ENCODE measurements at places on chromosomes 6 and 20.
A peak's percentile ranks its signal among the peaks of the same experiment; 100 is the strongest.

DNA sequence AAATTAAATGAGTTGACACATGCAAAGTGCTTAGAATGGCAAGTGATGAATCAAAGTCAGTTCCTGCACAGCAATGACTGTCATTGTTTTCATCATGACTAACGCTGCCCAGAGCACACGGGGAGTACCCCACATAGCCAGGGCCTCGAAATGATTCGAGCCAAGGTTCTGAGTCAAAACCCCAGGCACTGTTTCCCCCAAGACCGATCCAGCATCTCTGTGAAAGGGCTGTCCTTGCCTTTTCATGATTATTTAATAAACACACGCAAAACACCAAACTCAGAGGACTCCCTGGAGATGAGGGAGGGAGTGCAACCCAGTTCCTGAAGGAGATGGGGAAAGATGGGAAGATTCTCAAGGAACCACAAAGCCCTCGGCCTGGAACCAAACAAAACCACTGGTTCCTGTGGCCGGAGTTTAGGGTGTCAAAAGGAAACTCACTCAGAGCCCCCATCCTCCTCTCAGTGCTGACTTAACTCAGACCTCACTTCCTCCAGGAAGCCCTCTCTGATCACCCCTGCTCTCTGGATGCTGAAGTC, 3.8 kb downstream of the PREX1 start:
- DNase-seq, result peak; percentile 85

GRCh38 chr6:34679552-34680253, 16.9 kb downstream of the ILRUN start:
- no peak for DNase-seq

DNA sequence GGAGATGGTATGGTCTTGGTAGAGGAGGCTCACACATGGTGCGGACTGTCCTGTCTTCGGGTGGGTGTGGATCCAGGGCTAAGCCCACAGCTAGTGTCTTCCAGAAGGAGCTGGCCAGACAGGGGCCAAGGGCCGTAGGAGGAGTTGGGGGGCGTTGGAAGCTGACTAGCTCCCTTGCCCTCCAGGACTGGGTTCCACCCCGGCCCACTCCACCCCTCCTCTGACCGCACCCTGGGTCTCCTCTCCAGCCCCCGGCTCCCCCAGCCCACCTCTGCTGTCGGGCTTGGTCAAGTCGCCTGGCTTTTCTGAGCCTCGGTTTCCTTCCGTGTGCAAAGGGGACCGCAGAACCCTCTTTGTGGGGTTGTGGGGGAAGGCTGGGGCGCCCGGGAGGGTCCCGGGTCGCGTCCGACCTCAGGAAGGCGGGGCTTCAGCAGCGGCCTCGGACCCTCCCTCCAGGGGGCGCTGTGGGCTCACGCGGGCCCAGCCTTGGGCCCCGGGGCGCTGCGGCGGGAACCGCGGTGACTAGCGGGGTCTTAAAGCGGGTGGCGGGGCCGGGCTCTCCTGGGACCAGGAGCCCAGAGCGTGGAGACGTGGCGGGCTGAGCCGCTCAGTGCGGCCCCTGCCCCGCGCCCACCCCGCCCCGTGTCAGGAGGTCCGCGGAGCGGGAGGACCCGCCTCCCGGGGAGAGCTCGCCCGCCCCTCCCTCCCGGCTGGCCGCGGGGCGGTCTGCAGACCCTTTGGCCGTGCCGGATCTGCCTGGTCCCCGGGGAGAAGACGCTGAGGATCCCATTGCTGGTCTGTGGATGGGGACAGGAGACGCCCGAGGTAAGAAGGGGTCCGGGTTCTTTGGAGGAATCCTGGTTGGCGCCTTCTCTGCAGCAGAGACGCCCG, 5.4 kb downstream of the NPBWR2 start:
- DNase-seq, result peak; percentile 73

- DNase-seq, result no peak
Observed at GRCh38 chr6:82441047-82441855, 77.6 kb downstream of the TPBG start.

- DNase-seq, result no peak
Observed at GRCh38 chr6:17277256-17277655, 3.9 kb upstream of the RBM24 start.

DNA sequence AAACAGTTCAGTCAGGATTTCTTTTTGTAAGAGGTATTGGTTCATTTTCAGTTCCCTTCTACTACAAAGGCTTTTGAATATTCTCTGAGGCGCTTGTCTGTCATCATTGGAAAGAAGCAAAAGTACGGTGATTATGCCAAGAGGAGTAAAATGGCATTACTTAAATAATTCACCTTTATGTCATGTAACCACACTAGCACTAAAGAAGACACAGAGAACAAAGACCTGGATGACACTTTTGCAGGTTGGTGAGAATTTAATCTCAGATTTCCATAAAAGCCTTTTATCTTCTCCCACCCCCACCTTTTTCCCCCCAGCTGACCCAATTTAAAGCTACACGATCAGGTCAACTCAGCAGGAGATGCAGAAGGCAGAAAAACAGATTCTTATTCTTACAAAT, 451.8 kb downstream of the HACE1 start:
- DNase-seq, result no peak

DNA sequence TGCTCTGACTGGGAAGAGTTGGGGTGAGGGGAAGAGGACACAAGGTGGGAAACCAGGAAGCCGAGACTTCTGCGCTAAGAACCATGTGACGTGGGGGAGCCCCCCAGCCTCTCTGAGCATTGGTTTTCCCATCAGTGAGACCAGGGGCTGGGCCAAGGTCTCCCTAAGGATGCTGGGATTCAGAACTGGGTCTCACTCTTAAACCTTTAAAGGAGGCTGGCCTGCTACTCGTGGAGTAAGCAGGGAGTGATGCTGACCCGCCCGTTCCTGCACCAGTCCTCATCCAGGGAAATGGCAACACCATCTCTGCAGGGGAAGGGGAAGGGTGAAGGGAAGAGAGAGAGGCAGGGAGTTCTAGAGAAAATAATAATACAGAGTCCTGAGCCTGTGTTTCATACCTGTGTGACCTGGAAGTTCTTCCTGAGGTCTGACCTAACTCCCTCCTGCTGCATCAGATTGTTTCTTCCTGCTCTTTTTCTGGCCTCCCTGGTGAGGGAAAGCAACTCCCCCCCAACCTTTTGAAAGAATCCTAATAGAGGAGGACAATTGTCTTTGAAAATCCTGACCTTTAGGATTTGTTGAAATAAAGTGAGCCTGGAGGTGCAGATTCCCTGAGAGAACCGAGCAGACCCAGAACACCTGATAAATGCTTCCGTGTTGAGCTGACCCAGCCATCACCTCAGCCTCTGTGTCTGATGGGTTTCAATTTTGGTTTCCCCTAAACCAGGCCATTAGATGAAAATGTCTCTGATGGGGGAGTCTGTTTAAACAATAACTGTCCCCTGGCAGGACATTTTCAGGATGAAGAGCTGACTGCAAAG, 3.0 kb upstream of the GRM4 start:
- DNase-seq, result no peak

DNA sequence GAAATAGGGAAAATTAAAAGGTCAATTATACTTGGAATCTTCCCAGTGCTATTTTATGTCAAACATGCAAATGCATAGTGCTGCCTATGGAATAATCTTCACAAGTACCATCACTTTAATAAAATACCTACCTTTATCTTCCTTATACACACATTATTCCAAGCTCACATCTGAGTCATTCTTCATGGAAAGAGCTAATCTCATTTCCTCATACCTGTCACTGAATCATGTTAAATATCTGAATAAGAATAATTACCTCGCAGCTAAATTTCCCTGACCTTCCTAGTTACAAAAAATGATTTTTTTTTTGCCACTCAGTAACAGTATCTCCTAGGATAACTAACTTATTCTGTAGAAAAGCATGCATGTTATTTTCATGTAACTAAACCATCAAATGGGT, 661.4 kb upstream of the HS3ST5 start:
- DNase-seq, result no peak

- DNase-seq, result no peak
Observed at GRCh38 chr6:88763160-88763559, 200.3 kb downstream of the RNGTT start.

- no peak for DNase-seq
Observed at GRCh38 chr20:48490961-48491831, 336.6 kb downstream of the PREX1 start.

DNA sequence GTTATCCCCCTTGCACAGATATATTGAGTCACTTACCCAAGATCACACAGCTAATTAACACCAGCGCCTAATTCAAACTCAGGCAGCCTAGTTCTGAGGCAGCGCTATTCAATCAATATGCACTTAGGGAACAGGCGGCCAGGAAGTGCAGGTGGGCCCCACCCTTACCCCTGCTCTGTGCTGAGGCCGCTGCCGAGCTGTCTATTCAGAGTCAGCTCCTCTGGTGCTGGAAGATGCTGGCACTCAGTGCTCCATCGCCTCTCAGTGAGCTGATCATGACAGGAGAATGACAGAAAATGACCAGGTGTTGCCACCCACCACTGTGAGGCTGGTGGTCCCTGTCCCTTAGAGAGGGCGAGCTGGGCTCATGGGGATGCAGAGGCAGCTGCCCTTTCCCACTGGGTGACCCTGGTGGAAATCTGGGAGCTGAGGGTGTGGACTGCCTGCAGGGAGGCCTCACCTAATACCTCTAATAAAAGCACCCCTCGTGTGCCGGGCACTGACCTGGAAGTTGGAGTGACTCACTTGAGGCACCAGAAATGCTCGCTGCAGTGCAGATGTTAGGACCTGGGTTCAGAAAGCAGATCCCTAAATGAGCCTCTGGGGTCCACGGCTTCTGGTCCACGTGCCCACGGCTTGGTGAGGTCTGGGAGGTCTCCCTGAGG, 42.5 kb upstream of the CD93 start:
- no peak for DNase-seq

DNA sequence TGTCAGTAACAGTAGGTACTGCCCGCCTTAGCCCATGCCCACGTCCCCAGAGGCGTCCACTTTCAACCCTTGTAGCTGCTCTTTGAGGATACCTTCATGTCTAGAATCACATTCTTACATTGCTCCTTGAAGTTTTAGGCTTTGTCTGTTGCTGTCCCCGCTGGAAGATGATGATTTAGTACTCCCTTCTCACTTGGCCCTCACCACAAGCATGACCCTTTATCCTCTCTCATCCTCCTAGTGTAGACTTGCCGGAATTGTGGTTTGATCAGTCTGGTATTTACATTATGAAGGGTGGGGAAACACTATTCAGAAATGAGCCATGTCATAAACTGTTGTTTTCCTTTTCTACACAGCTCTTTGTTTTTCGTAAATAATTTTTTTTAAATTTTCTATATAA, 87.4 kb downstream of the ARID1B start:
- no peak for DNase-seq

- DNase-seq, result no peak
Observed at GRCh38 chr20:52668626-52669025, 303.5 kb upstream of the TSHZ2 start.

- no peak for DNase-seq
Observed at GRCh38 chr6:107987805-107988204, 29.8 kb upstream of the SEC63 start.

- DNase-seq, result no peak
Observed at GRCh38 chr6:150922137-150922536, 56.6 kb downstream of the MTHFD1L start.

GRCh38 chr6:4727671-4728435, 48.4 kb upstream of the CDYL start:
- DNase-seq, result no peak

DNA sequence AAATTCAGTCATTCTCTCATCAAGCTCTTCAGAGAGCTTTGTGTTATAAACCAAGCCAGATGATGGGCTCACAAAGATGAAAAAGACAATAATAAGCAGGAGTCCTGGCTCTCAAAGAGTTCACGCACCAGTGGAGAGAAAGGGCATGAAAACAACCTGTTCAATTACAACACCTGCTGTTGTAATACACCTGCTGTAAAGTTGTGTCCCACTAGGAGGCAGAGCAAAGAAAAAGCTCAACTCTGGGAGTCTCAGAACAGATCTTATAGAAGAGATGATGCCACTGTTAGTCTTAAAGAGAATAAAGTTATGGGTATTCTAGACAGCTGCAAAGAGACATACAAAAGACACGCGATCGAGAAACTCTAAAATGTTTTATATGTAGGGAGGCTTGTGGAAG, 100.6 kb downstream of the DCDC2 start:
- no peak for DNase-seq

DNA sequence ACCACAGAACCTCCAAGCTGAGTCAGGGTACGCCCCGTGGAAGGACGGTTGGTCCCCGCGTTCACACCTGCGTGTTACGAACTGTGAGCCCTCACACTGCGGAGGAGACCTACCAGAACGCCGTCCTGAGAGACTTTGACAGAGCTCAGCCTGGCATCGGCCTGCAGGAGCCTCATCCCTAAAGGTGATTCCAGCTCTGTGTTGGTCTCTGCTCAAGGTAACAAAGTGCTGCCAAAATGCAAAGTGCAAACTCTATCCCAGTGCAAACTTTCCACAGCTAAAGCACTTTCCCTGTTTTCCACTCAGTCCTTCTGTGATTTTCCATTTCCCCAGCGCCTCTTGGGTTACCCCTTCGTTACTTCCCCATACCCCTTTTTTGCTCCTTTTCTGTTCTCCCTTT, 8.6 kb upstream of the ZBTB46 start:
- no peak for DNase-seq

DNA sequence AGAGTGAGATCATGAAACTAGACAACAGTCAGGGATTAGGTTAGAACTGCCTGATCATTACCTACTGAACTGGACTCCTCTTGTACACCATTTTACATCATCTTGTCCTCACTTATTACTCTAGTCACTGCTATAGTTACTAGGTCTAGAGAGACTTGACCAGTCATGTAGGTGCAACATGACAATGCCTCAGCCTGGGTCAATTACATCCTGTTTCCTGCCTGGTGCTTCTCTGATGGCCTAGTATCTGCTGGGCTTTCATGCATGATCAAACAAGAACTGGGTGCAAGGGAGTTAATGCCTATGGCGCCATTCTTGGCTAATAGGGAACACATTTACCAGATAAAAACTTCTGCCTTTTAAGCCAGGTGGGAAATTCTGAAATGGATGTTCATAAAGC, 39.2 kb upstream of the MMS22L start:
- DNase-seq, result no peak

- no peak for DNase-seq
Observed at GRCh38 chr6:44646355-44646754, 258.8 kb downstream of the CDC5L start.
